Right hindlimb (tissue), 1 donor: ENCODE measurements at places on chromosomes 13 and 19.

- no peak for DNase-seq
Observed at GRCh38 chr13:111468037-111468959, 147.9 kb downstream of the TEX29 start.

DNA sequence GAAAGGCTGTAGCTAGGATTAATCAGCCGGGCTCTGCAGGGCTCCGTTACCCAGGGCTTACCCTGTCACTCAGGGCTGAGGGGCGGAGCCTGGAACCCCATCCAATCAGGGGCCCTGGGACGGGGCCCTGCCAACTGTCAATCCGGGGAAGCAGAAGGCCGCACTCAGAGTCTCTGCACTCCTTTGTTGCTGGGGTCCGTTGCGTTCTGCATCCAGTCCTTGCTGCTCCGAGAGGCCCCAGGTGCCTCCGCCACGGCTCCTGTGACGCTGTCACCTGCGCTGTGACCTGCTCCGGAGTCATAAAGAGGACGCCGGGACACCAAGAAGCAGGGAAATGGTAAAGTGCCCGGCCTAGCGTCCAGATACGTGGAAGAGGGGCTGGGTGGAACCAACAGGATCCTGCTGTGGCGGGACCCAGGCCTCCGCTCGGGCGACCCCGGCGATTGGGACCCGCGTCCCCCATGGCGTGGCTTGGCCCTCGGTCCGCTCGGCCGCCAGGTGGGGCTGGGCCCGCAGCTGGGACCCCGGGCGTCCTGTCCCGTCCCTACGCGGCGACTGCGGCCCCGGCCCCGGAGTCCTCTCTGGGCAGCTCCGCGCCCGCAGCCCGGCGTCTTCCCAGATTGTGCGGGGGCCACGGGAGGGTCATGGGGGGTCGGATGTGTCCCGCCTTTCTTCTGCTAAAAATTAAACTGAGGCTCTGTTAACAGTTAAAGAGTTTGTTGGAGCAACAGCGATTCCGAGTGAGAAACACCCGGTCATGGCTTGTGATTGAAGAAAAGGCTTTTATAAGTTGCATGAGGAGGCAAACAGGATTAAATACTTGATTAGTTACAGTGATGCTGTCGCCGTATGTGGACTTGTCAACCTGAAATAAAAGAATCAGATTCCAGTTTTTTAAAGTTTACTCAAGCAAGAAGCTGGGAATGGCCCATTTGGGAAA is at the start of gene ZNF491:
ZNF491 (plus strand) TSS at position 133 of the 940 bp plus-strand sequence. CDS start 7,431 bp downstream, outside the sequence.
- peak; percentile 94 for DNase-seq

- DNase-seq, result peak; percentile 77
Observed at GRCh38 chr19:58538257-58539168, 5.4 kb upstream of the TRIM28 start.

GRCh38 chr19:1109032-1109551 is 5.3 kb downstream of the GPX4 start:
- no peak for DNase-seq

DNA sequence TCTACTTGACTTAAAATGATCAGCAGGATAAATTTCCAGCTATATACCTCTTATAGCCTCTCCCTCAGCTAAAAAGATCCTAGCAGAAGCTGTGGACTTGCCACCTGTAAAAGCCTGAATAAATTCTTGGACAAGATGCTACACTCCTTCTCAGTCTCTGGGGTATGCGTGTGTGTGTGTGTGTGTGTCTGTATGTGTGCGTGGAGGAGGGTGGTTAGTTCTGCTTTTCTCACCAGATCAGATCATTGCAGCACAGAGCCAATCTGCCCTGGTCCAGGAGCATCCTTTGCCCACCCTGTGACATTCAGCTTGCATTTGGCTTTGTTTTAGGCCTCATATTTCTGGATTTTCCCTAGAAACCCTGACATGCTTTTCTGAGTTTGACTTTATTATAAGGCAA is 438.3 kb downstream of the RFC3 start:
- DNase-seq, result no peak

- DNase-seq, result no peak
Observed at GRCh38 chr19:27805848-27806247, 1407.1 kb downstream of the UQCRFS1 start.

DNA sequence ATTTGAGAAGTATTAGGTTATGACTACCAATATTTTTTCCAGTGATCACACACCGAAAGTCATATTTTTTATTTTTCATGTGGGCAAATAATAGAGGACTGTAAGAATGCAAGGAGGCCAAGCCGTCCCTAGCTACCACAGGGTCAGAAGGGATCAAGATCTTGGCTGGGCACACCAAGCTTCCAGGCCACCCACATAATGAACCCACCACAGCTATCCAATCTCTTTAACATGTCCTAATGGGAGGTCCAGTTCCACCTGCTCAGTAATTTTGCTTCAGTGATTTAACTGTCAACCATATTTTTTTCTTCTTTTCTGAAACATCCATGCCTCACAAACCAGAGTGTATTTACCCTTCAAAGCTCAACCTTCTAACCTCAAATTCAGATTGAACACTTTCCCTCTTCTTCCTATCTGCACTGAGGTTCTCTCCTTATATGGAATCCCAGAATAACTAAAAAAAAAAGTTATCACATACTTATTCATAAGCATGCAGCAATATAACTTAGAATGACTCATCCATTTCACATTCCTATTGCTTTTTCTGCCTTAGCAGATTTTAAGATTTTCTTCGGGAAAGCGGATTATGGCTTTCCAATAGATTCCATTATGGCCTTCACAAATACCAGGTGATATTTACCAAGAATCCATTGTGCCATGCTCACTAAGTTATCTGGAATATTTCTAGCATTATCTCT is 12.2 kb downstream of the ARGLU1 start:
- DNase-seq, result no peak

DNA sequence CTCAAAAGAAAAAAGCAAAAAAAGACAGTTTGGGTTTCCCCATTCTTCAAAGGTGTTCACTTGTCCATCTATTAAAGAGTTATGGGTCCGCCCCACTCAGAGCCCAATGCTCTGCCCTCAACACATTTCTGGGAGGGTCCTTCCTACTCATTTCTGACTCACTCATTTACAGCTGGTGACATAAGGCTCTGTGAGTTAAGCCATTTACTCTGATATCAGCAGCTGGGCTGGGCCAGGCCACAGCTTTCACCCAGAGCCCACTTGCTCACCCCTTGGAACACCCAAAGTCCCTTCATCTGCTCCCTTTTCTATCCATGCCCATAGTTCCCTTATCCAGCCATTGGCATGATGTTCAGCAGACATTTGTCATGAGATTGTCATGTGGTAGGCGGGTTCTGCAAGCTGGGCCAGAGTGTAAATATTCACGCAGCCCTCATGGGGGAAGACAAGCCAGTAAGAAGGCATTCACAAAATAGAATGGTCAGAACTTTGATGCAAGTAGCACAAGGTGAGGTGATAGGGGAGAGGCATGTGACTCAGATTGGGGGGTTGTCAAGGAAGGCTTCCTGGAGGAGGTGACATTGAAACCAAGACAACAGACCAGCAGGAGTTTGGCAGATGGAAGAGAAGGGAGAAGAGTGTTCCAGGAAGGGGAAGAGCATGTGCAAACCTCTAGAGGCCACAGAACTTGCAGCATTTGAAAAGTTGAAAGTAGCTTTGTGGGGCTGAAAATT is 5.9 kb downstream of the MAST1 start:
- no peak for DNase-seq

DNA sequence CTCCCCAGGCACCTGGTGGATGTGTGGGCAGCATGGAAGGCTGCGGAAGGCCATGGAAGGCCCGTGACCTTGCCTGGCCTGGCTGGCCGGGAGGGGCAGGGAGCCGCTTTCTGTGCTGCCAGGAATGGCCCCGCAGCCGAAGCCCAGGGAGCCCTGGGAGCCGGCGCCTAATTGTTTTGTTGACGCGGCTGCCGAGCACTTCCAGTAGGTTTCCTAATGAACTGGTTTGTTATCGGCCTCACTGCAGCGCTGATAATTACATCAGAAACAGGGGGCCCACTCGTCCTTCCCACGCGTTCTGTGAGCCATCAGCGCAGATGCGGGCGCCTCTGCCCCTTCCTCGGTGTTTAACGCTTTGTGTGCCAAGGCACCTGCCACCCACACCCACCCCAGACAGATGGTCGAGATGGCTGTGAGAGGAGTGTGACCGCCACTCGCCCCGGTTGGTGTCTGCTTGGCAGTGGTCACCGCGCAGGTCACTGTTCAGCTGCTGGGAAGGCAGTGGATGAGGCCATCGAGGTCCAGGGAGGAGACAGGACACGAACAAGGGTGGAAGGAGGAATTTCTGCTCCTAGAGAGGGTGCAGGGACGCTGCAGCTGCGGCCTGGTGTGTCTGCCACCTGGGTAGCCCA is 124.5 kb downstream of the KDM4B start:
- DNase-seq, result no peak

DNA sequence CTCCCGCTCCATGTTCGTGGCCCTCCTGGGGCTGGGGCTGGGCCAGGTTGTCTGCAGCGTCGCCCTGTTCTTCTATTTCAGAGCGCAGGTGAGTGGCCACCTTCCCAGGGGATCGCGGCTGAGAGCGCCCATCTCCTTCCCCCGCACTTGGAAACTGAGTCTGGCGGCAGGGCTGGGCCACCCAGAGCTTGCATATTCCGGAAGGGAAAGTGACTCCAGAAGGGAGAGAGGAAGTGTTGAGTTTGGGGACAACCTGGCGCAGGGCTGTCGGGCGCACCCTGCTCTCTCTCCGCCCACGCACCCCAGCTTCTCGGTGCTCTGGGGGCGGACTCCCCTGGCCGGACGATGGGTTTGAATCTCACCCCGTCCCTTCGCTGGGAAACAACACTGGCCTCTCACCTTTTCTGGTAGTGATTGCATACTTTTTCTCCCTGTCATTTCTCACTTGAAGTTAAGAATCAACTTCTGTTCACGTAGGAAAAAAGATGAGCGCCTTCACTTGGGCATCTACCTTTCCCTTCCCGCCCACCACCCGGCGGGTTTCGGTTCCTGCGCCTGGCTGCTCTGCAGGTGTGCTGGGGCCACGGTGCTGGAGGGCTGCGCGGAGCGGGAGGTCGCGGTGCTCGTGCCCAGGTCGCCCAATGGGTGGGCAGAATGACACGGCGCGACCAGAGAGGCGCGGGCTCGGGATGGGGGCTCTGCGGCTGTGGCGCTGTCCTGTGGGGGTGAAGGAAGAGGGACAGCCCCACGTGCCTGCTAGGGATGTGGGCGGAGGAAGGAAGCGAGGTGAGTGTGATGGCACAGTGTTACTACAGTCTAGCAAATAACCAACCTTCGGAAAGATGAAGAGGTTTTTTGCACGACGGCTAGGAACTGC is 721 bp downstream of the TNFSF11 start:
- DNase-seq, result no peak

DNA sequence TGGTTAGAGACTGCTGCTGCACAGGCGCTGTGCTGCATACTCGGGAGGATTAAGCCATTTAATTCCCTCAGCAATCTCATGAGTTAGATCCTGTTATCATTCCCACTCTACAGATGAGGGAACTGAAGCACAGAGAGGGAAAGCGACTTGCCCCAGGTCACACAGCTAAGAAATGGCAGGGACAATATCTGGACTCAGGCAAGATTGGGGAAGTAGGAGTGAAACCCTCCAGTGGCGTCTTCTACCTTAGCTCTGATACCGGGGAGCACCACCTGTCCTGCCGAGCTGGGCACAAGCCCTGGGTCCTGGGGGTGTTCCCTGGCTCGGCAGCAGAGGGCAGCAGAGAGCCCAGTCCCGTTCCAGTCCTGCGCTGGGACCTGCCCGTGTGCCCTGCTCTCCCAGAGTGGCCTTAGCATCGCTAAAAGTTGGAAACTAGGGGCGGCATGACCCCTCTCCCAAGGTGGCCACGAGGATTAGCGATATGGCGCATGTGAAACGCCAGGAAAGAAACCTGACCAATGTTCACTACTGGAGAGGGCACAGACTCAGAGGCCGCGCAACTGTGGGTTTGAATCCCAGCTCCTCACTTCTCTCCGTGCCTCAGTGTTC is 20.5 kb downstream of the CYTH2 start:
- peak; percentile 67 for DNase-seq

DNA sequence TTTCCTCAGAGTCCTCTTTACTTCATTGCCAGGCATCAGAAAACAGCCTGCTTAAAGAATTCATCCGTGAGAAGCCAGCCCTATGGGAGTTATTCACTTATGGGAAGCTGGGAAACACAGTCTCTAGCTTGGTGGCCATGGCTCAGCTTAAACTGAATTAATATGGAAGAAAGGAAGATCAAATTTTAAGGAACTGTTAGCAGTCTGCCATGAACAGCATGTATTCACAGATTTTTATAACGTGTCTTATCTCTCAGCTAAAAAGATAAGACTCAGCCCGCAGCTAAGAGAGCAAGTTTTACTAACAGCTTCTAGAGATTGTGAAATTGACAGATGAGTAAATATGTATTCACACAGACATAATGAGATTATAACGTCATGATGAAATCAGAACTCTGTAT is 253.7 kb upstream of the RXFP2 start:
- no peak for DNase-seq

DNA sequence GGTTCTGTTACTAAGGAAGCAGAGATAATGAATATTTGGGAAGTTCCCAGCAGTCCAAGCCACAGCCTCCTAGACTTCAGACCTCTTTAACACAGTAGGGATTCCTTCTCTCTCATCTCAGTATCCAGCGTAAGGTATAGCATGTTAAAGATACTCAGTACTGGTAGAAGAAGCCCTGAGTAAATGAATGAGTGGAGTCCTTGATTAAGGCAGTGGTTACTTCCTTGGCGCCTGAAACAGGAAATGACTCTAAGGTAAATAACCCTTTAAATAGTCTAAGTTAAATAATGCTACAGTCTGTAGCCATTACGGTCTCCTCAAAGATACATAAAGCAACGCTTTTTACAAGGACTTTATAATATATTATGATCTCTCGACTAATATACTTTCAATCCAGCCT is 650.8 kb upstream of the MIR17HG start:
- DNase-seq, result no peak

DNA sequence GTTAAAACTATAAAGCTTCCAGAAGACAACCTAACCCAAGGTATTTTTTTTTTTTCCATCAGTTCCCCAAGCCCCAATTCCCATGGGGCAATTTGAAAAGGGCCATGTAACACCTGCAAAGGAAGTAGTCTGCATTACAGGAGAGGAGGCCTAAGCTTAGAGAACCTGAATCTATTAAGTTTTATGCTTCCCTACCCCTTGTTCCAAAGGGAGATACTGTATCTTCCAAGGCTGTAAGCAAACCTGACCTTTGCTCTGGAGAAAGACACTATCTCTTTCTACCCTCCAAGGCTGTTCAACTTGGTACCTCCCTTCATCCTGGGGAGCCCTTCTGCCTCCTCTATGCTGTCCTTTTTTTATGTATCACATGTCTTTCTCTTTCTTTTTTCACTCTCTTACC is 15.0 kb downstream of the KATNAL1 start:
- no peak for DNase-seq

- no peak for DNase-seq
Observed at GRCh38 chr13:36997716-36998427, 1.3 kb downstream of the ALG5 start.

GRCh38 chr13:46595885-46596275 is 42.9 kb downstream of the LRCH1 start:
- no peak for DNase-seq
